ENCODE measurements at places on chromosomes 7 and 10.

GRCh38 chr10:68988530-68989316 lies at the start of gene KIFBP:
TSS of gene KIFBP (plus strand) at chr10:68988803. CDS start at chr10:68988833, 30 bp downstream.
- DNase-seq: peak; percentile 87

DNA sequence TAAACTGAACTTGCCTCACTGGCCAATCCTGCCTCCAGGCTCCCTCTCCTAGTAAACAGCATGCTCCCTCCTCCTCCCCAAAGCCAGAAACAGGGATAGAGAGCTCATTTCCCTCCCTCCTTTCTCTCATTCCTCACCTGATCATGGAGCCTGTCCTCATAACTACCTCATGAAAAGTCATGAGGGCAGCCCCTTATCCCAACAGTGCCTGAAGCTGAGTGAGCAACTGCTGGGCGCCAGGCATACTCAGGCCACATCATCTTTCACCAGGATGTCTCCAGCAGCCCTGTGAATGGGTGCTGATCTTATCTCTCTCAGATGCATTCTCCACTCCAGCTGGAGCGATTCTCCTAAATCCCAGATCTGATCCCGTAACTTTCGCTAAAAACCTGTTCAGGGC lies 307.2 kb downstream of the PRPF18 start:
- no peak for DNase-seq

GRCh38 chr7:23598296-23598695 lies 1.1 kb downstream of the CCDC126 start:
- DNase-seq: no peak

GRCh38 chr7:7996568-7996967 lies 28.0 kb downstream of the GLCCI1 start:
- no peak for DNase-seq

DNA sequence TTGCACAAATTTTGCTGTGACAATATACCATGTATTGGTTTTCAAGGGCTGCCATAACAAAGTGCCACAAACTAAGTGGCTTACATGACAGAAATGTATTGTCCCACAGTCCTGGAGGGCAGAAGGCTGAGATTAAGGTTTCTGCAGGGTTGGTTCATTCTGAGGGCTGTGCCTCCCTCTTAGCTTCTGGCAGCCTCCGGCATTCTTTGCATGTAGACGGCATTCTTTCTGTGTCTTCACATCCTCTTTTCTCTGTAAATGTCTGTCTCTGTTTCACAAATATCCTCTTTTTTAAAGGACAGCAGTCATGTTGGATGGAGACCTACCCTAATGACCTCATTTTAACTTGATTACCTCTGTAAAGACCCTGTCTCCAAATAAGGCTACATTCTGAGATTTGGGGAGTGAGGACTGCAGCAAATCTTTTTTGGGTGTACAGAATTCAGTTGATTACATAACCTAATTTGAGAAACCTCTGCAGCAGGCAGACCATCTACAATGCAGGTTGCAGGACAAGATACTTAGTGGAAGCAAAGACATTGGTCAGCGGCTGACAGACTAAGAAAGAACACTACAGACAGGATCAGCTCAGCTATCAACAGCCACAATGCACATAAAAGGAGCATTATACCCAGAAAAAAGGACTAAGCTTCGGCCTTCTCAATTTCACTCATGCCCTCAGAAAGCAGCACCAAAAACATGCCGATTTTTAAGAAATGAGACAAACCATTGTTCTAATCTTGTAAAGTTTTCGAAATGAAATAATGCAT lies 84.6 kb upstream of the FAM3C start:
- DNase-seq: no peak

DNA sequence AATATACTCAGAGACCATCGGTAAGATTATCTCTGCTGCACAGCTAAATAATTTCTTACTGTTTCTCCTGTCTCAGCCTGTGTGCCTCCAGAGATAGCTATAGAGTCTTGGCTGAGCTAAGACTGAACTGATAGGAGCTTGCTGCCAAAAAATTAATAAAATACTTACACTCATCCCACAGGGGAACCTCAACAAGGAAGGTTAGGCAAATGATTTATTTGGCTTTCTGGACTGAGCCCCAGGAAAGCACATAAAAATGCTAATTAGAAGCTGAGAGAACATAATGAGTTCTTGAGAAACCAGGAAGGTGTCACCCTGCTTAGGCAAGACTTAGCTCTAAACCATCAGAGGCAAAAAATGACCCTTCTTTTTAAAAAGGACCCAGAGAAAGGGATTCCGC lies 534.5 kb downstream of the TNS3 start:
- no peak for DNase-seq

GRCh38 chr7:73865738-73866445 lies 4.9 kb downstream of the TMEM270 start:
- no peak for DNase-seq

DNA sequence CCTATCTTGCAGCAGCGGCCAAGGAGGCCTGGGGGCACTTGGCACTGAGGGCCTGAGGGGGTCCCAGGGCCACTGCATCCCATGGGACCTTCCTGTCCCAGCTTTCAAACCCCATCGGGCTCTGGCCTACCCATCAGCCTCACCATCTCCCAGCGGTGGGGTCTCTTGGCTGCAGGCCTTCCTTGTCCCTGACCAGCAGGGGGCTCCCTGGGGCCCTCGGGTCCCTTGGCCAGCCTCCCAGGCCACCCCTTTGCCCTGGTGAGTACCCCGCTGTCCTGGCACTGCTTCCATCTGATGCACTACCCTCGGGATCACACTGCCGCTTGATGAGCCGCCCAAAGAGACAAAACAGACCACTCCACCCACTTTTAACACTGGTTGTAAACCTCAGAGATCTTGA lies 43.5 kb downstream of the YKT6 start:
- DNase-seq: peak; percentile 16

- DNase-seq: no peak
Observed at GRCh38 chr7:100446040-100446439, 9.7 kb upstream of the PPP1R35 start.

GRCh38 chr7:142807855-142808460 lies 37.2 kb downstream of the PRSS2 start:
- peak; percentile 60 for DNase-seq

Data from DND-41 (cell line).